ENCODE measurements at places on chromosomes 13 and 19. TPM values are rescaled to one million over a fixed set of nuclear protein-coding genes. Genes with fewer than 3 reads are reported as not detected.

METTL21C gene
- polyA plus RNA-seq = not detected

FPR1 gene
- polyA plus RNA-seq = not detected

DNA sequence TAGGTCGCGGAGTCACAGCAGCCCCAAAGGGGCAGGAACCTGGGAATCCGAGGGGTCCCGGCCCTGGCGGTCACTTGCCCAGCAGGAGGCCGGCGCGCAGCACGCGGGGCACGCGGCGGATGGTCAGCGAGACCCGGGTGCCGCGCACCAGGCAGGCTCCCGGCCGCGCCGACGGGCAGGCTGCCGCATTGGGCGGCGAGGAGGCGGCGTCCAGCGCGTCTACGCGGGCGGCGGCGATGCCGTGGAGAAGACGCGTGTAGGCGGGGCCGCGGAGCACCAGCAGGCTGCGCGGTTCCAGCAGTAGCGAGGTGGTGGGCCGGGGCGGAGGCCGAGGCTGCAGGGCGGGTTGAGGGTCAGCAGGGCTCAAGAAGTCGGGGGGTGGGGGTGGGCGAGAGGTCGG is 607 bp upstream of the SYNE4 start:
- DNase-seq = no peak

GRCh38 chr19:49421039-49421877 is 2.0 kb downstream of the PTH2 start:
- DNase-seq = no peak

GRCh38 chr19:31354316-31354715 is 5.1 kb upstream of the TSHZ3 start:
- no peak for DNase-seq

FFAR2 gene
- polyA plus RNA-seq = not detected

DNA sequence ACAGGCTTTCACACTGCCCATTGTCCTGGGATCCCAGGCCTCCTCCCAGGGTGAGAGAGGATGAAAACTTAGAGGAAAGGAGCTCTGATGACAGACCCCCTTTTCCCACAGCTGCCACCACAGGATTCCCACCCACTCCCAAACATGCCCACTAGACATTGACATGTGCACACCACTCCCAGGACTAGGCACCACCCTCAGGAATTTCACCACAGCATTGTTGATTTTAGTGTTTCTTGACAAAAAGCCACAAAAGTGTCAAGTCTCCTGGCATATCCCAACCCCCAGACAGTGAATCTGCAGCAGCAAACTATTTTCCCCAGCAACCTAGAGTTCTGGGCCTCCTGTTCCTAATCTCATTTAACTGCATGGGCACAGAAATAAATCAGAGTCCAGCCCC is 10.1 kb downstream of the ZNF714 start:
- DNase-seq = peak; percentile 3

ZNF610 gene
- polyA plus RNA-seq = 1.7 TPM

DNA sequence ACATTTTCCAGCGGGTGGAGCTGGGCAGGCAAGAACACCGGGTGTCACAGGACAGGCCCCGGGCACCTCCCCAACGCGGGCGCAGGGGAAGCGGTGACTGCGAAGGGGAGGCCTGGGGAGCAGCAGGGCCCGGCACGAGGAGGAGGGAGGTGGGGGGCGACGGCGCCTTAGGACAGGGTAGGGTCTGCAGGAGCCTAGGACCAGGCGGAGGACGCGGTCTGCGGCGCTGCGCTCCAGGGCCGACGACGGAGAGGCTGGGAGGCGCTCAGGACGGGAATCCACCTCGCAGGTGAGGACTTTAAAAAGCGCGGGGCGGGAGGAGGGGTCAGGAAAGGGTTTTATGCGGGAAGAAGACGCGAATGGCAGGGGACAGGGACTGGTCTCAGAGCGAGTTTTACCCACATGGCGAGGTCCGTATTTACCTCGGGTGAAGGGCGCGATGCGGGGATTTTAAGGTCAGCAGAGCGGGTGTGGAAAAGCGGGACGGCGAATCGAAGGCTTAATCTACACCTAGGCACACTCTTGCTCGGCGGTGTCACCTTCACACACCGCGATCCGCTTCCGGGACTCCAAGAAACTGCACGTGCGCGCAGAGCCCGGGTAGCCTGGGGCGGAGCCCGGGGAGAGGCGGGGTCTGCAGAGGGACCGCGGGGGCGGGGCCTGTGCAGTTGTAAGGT is 13.5 kb downstream of the ERVV-2 start:
- no peak for DNase-seq

CILP2 gene
- polyA plus RNA-seq = 0.77 TPM

DNA sequence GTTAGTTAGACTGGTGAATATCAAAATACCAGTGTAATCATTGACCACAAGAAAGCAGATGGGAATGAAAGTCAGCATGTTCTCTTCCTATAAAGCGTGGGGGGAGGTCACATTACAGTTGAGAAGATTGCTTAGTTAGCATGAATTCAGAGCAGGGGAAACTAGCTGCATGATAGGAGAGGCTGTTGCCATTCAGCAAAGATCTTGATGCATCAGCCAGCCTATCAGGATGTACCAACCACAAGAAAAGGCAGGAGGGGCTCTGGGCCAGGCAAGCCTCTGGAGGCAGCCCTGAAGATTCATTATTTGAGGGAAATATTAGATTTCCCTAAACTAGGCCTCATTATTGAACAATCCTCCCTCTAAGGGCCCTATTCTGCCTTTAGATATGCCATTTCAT is 5.0 kb upstream of the MTMR6 start:
- DNase-seq = no peak

LHB gene
- polyA plus RNA-seq = not detected

C19orf18 gene
- 0.11 TPM for polyA plus RNA-seq

- no peak for DNase-seq
These were observed 2.3 kb downstream of the ARHGAP35 start for GRCh38 chr19:46862974-46863632.

DNA sequence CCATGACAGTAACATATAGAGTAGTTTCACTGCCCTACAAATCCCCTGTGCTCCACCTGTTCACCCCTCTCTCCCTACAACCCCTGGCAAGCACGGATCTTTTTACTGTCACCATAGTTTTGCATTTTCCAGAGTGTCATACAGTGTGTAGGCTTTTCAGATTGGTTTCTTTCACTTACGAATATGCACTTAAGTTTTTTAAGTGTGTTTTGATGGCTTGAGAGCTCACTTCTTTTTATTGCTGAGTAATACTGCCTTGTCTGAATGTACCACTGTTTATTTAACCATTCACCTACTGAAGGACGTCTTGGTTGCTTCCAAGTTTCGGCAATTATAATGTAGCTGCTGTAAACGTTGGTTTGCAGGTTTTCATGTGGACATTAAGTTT is 175.1 kb downstream of the ITGBL1 start:
- no peak for DNase-seq

DNA sequence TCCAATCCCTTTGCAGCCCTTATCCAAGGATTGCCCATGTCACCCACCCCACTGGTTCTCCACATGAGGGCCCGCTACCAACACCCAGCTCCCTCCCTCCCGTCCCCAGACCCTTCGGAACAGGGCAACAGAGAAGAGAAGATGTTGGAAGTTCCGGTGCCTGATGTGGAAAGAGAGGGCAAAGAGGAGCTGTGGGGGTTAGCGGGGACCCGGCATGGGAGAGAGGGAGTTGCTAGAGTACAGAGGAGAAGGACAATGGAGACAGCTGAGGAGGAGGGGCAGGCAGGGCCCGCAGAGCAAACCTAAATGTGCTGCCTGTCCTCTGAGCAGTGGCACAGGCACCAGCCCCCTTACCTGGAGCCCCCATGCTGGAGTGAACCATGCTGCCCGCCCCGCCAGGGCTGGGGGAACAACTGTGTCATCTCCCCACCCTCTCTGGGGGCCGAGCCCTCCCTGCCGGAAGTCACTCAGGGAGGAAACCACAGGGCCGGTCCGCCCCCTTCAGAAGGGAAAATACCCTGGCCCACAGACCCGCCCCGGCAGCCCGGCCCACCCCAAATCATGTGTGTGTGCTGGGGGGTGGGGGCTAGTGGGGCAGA is at the start of gene POU2F2:
Gene POU2F2 (minus strand): TSS at position 417 of the 599 bp plus-strand sequence. CDS start 35 bp downstream, at position 382.
- DNase-seq = no peak

- DNase-seq = no peak
These were observed 12.5 kb upstream of the MYCBP2 start for GRCh38 chr13:77339408-77339807.

CGB3 gene
- polyA plus RNA-seq = not detected

- peak; percentile 1 for DNase-seq
These were observed 224.6 kb upstream of the GPC6 start for GRCh38 chr13:93001866-93002461.

DNA sequence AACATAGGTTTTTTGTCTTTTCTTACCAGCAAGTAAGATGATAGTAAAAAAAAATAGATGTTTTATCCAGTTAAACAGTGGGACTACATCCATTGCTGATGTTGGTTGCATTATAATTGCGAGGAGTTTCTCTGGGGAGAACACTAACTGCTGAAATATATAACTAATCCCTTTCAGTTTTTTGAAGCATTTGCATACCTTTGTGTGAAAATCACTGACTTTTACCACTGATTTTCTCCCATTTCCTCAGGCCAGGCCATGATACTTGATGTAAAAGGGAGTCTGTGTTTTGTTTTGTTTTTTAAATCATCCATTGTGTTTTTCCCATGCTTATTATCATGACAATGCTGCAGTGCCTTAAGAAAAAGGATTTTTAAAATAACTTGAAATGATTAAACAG is 699.5 kb downstream of the PCDH9 start:
- DNase-seq = no peak

DNA sequence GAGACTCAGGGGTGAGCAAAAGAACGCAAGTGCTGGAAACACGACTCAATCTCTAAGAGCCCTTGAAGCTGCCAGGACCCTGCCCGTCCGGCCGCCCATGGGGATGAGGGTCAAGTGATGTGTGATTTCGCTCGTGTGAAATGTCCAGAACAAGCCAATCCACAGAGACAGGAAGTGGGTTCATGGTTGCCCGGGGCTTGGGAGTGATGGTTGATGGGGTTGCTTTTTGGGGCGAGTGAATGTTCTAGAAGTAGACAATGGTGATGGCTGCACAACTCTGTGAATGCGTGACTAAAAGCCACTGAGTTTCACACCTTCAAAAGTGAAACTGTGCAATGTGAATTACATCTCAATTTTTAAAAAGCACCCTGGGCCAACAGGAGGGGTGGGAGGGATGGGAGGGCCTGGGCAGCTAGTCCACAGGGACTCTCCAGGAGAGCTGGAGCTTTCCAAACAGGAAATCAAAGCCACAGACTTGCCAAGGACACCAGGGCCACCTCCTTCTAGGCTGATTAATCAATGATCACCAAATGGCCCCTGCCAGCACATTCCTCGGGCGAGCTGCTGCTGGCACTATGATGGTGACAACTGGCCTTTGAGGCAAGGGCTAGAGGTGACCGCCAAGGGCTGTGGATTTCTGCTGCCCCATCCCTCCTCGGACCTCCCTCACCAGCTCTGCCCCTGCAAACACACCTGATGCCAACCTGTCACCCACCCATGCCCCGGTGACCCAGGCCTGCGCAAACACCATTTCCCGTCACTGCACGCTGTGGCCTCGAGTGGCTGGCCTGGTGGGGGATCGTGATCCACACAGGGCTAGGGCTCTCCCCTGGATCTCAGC is 14.0 kb downstream of the DPP9 start:
- no peak for DNase-seq

DNA sequence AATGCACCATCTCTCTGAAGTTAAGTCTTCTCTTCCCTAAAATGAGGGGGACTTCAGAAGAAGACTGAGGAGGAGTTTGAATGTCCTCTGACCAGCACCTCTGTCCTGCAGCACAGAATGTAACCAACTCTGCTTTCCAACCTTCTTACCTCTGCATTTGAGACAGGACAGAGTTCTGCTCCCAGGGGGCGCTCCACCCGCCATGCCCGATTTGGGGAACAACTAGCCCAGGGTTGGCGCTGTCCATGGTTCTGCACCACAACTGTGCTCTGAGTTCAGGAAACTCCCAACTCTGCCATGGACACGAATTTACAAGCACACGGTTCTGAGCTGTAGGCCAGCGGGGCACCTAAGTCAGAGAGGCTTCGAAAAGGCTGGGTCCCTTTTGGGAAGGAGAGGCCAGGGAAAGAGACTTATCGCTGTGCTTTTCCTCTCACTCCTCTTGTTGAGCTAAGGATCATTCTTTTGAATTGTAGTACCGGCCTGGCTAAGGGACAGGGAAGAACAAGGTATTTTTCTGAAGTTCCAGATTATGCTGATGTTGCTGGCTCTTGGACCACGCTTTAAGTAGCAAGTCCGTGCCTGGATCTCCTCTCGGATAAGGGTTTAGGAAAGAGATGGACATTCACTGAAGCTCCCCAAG is 22.2 kb downstream of the SIGLEC5 start:
- no peak for DNase-seq

CYP2A7 gene
- not detected for polyA plus RNA-seq

KCNJ14 gene
- polyA plus RNA-seq = 0.31 TPM

DNA sequence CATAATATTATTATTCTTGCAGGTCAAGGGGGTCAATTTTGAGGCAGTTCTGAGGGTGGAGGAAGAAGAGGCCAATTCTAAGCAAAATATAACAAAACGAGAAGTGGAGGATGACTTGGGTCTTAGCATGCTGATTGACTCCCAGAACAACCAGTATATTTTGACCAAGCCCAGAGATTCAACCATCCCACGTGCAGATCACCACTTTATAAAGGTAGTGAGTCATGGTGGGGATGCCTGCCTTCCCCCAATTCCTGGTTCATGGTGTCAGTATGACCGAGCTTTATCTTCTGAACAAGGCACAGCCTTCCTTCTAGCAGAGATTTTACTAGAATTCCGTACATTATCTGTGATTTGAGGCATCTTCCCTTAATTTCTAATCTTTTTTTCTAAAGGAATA is 9.4 kb upstream of the DCUN1D2 start:
- peak; percentile 38 for DNase-seq

DNA sequence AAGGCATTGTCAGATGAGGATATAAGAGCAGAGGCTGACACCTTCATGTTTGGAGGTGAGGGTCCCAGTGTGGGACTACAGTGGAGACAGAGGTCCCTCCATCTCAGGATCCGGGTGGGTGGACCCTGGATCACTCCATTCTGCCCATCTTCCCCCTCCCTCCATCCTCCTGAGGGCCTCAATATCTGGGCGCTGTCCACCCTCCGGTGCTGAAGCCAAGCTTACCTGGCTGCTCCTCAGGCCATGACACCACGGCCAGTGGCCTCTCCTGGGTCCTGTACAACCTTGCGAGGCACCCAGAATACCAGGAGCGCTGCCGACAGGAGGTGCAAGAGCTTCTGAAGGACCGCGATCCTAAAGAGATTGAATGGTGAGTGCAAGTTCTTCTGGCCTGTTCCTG is 11.9 kb downstream of the CYP4F12 start:
- no peak for DNase-seq

GRCh38 chr13:94217370-94217769 is 262.1 kb downstream of the DCT start:
- no peak for DNase-seq

TUBA3C gene
- not detected for polyA plus RNA-seq

ZNF575 gene
- polyA plus RNA-seq = 0.09 TPM

GRCh38 chr19:47725759-47726401 is 12.7 kb downstream of the EHD2 start:
- DNase-seq = no peak

KBTBD7 gene
- 3.2 TPM for polyA plus RNA-seq

GRCh38 chr19:4305257-4305612 is 837 bp downstream of the FSD1 start:
- no peak for DNase-seq

DNA sequence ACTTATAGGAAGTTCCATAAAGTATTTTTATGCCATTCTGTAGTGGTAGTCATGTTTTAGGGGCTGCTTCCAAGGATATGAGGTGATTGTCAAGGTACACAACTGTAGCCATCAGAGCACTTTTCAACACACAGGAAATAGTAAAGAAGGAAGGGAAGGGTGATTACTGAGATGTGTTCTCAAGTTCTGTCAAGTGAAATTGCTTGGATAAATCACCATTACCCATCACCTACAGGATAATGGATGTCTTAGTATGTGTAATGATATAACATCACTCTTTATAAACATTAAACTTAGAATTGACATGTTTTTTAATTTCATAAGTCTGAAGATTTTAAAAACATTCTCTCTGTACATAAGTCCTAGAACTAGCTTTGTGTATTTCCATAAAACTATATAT is 487.9 kb downstream of the DCT start:
- no peak for DNase-seq
